ENCODE measurements at places on chromosomes 1 and 21.

GRCh38 chr21:31176080-31176551 lies 137.8 kb upstream of the KRTAP19-8 start:
- DNase-seq = no peak

DNA sequence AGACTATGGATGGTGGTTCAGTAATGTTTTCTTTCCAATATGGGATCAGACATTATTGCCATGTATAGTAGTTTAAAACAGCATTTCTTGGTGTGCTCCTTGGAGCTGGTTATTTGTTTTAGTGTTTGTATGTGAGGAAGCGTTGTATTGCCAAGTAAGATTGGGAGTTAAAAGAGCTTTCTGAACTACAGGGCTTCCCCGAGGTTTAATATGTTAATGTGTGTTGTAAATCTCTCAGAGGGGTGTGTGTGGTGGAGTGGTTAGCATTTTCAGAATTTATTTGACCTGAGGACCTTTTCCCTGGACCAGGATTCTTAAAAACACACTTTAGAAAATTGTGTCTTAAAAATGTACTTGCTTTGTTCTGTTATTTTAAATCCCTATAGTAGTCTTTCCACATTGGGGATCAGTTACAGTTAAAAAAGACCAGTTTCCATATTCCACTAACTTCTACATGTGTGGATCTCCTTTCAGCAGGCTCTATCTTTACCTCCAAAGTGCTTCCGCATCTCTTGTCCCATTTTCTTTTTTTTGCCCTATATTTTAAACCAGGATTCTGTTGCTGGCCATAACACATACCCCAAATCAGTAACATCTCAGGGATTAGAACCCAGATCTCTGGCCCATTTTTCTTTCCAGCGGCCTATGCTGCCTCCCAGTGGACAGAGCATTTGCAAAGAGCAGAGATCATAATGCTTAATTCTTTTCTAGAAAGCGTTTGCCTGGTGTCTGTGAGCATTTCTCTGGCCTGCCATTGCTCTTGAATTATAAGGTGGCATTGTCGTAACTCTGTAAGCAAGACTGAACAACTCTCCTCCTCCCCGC lies 58.6 kb downstream of the PBX1 start:
- DNase-seq = no peak

GRCh38 chr1:170675865-170676264 lies 11.9 kb downstream of the PRRX1 start:
- no peak for DNase-seq

- DNase-seq = peak; percentile 13
Measured at GRCh38 chr1:78009836-78010235, 5.1 kb downstream of the DNAJB4 start.

Data from fibroblast of skin of left biceps (primary cell).